ENCODE measurements at places on chromosomes 1 and 21.

DNA sequence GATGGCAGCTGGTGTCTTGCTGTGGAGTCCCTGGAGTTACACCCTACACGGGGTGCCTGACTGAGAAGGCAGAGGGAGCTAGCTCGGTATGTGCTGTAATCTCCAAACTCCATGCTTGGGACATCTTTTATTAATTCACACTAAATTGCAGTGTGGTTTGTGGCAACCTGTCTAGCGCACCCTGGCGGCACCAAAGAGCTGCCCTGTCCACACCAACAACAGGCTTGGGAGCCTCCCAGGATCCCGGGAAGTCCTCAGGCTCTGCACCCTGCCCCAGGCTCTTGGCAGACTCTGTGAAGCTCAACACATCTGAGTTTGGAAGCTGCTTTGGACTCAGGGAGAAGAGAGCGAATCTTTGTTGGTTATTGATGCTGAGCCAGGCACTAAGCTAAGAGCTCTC is 138.9 kb downstream of the IGSF21 start:
- DNase-seq, result peak; percentile 15

- DNase-seq, result no peak
These were observed 173.0 kb upstream of the LMO4 start for GRCh38 chr1:87155648-87156047.

- no peak for DNase-seq
These were observed 5.7 kb upstream of the FTCD start for GRCh38 chr21:46160907-46161632.

GRCh38 chr1:58047265-58047858 is 499.2 kb downstream of the OMA1 start:
- DNase-seq, result no peak

- DNase-seq, result peak; percentile 61
These were observed 14.8 kb upstream of the PIGM start for GRCh38 chr1:160046494-160047110.

DNA sequence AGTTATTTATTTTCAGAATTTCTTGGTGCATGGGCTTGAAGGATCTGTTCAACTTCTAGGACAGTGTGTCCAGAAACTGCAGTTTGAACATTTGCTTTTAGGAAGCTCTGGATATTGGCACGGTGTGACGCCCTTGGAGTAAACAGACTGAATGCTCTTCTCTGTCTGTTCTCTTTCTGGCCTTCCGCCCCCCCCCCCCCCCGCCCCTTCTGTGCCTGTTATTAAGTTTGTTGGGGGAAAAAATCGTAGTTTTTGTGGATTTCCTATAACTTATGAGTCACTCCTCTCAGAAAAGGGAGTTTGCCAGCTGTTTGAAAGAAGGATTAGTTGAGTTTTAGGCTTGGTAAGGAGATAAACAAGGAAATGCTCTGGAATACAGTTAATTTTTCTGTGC is 1.2 kb downstream of the KCTD3 start:
- no peak for DNase-seq

DNA sequence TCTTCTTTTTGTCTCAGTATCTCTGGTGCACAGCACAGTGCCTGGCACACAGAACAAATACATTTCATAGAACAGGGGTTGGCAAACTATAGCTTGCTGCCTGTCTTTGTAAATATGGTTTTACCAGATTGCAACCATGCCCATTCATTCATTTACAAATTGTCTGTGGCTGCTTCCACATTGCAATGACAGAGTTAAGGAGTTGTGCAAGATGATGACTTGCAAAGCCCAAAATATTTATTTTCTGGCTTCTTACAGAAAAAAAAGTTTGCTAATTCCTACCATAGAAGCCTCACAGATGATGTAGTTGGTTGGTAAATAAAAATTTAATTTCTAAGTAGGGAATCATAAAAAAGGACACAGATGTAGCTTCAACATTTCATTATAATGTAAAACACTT is 11.2 kb upstream of the HMGB4 start:
- no peak for DNase-seq

GRCh38 chr1:236836157-236836556 is 41.1 kb downstream of the MTR start:
- DNase-seq, result no peak

DNA sequence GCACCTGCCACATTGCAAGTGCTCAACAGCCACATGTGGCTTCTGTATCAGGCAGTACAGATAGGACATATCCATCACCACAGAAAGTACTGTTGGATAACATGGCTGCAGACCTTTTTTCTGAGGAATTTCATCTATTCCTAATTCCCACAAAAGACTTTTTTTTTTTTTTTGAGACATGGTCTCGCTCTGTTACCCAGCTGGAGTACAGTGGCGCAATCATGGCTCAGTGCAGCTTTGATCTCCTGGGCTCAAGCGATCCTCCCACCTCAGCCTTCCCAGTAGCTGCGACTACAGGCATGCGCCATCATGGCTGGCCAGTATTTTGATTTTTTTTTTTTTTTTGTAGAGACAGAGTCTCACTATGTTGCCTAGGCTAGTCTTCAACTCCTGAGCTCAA is 33.3 kb downstream of the YARS1 start:
- peak; percentile 13 for DNase-seq

DNA sequence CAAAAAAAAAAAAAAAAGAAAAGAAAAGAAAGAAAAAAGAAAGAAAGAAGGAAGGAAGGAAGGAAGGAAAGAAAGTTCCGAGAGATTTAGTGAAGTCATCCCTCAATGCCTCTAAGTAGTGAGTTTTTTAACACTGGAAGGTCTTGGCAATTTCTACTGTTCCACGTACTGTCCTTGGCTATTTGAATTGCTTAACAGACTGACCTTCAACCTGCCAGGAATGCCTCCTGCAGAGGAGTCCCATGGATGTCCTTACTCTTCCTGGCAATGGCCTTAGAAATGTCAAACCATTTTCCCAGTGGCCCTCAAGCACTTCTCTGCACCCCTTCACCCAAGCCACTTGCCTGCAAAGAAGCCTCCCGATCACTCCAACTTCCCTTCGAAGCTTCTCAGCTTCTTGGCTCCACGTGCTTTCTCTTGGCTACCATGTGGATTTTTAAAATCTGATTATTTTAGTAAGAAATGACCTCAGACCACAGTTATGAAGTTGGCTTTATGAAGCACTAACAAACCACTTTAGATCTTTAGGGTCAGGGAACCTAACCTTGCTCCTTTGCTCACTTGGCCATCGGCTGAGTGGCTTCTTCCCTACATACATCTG is 43.7 kb upstream of the ABCG1 start:
- DNase-seq, result no peak

GRCh38 chr1:177480741-177481305 is 310.1 kb downstream of the BRINP2 start:
- no peak for DNase-seq

DNA sequence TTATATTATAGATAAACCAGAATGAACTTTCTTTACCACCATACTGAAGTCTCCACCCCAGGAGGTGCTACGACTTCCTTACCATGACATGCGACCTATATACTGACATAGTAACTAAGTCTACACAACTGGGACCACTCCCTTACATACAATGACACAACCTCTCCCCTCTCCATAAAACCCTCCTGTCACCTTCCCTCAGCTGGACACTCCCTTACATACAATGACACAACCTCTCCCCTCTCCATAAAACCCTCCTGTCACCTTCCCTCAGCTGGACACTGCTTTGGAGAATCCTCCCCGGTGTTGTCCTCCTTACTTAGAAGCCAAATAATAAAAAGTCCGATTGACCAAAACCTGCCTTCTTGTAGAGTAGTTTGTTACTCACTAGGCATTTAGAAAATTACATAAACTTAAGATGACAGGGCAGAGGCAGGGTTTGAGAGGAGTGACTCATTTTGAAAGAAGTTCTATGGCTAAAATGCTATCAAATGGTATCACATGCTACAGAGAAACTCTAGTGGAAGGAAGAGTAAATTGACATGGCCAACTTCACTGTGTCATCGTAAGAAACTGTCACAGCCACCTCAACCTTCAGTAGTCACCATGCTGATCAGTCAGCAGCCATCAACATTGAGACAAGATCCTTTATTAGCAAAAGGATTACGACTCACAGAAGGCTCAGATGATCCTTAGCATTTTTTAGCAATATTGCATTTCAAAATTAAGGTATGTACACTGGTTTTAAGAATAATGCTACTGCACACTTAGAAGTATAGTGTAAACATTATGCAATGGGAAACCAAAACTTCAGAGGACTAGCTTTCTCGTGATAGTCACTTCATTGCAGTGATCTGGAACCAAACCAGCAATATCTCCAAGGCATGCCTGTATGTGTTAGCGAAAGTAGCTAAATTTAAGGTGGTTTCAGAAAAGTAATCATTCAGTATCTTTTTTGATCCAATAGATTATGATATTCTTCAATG is 56.4 kb downstream of the AHCTF1 start:
- DNase-seq, result no peak

GRCh38 chr1:207188901-207189300 is 84.9 kb downstream of the C4BPA start:
- no peak for DNase-seq

GRCh38 chr1:101595881-101596374 is 359.1 kb downstream of the S1PR1 start:
- DNase-seq, result no peak

DNA sequence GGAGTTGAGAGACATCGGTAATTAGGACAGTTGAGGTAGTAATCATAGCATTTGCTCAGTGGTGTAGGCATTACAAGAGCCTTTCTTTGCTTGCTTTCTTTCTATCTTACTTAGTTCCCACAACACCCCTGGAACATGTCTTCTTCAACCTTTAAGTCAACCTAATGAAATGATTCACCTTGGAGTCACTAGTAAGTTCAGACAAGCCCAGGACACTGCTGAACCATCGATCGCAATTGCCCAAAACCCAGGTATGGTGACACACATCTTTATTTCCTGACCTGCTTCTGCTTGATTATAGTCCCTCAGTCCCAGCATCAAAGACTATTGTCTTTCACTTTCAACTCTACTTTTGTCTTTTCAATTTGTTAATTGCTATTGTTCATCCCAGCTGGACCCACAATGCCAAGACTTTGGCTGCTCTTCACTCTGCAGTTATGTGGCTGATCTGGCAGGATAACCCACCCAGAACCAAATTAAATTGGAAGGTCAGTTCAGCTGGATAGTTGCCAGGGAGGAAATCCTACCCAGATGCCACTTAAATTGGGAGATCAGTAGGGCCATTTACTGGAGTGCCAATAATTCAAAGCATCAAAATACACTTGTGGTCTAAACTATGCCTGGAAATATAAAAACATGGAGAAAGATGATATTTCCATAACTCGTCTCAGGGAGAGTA is 272.9 kb downstream of the RWDD3 start:
- DNase-seq, result no peak

- DNase-seq, result no peak
These were observed 127.0 kb upstream of the TIAM1 start for GRCh38 chr21:31470896-31471694.

GRCh38 chr1:212484701-212485570 is 52.2 kb downstream of the NENF start:
- DNase-seq, result no peak

DNA sequence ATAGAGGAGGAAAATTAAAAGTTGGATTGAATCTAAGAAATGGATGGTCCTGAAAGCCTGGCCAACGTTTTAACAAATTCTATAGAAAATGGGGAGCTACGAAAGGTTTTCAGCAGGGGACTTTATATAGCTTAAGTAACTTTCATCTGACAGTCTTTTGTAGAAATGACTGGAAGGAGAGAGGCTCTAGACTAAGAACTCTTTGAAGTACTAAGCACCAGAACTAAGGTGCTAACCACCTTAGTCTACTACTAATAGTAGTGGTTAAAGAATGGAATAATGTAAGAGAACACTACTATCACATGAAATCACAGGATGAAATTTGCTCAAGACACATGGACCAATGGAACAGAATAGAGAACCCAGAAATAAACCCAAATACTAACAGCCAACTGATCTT is 126.1 kb downstream of the DENND1B start:
- DNase-seq, result no peak

GRCh38 chr1:175390081-175390481 is 197.5 kb upstream of the KIAA0040 start:
- DNase-seq, result no peak

DNA sequence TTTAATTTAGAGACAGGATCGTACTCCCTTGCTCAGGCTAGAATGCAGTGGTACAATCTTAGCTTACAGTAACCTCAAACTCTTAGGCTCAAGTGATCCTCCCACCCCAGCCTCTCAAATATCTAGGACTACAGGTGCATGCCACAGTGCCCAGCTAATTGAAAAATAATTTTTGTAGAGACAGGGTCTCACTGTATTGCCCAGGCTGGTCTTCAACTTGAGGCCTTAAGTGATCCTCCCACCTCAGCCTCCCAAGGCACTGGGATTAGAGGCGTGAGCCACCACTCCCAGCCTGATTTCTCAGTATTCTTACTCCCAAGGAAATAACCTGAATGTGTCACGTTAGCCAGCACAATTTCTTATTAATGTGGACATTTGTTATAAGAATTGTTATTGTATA is 9.8 kb downstream of the RLF start:
- no peak for DNase-seq

DNA sequence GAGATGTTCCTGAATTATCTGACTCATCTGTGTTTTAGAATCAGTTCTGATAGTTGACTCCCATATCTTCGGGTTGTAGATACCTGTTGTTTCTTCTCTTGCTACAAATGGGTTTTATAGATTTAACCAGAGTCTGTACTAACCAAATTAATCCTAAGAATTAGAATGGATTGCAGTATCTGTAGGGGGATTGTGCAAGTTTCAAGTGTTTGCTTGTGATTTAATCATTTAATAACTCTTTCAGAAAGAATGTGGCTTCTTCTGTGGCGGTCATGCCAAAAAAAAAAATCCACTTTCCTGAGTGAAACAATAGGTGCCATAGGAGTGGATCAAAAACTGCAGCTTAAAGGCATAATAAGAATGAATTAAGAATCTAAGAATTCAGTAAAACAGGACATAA is 9.4 kb downstream of the IPO9 start:
- no peak for DNase-seq

- DNase-seq, result no peak
These were observed 444.6 kb downstream of the AJAP1 start for GRCh38 chr1:5098981-5099385.

Measured in Peyer's patch (tissue), 4 donors.